Caki2 (cell line): ENCODE measurements at places on chromosomes 7 and 10.

GRCh38 chr10:10007957-10008356 is 1009.7 kb upstream of the CELF2 start:
- no peak for DNase-seq

- DNase-seq: no peak
Measured at GRCh38 chr7:20661884-20662283, 46.4 kb downstream of the ABCB5 start.

- DNase-seq: no peak
Measured at GRCh38 chr7:125033506-125033905, 103.9 kb upstream of the POT1 start.

DNA sequence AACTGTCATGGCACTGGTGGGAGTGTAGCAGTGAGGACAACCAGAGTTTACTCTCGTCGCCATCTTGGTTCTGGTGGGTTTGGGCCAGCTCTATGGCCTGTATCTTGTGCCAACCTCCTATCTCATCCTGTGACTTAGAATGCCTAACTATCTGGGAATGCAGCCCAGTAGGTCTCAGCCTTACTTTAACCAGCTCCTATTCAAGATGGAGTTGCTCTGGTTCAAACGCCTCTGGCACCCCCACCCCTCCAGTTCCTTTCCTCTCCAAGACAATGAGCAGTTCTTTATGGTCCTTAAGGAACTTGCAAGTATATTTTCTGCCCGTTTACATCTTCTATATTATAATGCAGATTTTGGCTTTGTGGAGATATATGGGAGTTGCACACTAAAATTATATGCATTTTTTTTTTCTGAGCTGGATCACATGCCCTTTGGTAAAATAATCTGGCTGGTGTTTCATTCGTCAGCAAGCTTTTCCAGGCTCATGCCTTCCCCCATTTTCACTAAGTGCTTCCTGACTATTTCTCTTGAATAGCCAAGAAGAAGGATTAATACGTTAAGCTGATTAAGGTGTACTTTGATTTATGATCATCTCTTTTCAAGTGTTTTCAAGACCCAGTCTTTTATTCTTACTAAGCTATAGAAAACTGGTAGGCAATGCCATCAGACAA is 11.2 kb upstream of the WIPF3 start:
- no peak for DNase-seq

DNA sequence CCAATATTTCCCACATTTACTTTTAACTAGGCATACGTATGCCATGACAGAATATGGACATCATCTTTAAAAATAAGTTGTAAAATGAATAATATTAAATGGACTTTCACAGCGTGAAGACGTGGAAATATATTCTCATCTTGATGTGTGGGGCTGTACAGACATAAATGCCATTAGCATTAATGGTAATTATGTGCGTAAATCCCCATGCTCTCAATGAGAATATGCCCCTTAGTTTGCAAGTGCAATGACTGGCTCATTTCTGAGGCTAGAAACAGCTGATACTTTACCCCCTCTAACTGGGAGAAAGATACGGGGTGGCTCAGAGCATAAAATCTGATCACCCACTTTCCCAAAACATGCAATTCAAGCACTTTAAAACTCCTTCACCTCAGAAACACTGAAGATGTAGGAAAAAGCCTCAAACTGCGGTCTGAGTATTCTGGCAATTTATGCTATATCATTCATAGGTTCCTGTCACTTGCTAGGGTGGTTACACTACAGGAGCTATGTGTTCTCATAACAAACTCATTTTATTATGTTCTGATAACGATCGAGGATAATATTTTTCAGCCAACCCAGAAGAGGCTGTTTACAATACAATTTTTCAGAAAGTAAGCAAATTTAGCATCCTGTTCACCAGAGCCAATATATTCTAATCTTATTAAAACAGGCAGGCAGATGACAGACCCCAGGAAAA is 211.8 kb downstream of the SKAP2 start:
- DNase-seq: no peak

GRCh38 chr10:104614245-104614831 is 26.8 kb upstream of the SORCS3 start:
- no peak for DNase-seq

GRCh38 chr7:16657656-16658279 is 11.8 kb downstream of the BZW2 start:
- no peak for DNase-seq

GRCh38 chr7:47693216-47693615 is 111.3 kb upstream of the TNS3 start:
- DNase-seq: no peak

GRCh38 chr7:135490783-135491182 is 19.1 kb downstream of the CNOT4 start:
- DNase-seq: peak; percentile 19

DNA sequence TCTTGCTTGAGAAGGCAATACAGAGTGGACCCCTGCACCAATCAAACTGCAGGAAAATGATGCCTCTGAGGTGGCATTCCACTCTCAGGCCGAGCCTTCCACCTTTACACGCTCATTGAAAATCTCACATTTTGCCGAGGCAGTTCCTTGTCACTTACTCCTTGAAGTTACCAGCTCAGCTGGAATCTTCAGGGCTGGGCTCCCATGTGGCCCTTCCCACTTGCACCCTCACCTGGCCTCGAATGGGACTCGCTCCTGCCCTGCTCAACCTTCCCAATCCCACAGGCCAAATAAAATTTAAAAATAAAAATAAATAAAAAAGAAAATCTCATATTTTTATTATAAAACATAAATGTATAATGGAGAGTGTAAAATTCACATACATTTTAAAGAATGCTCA is 790.7 kb upstream of the COBL start:
- no peak for DNase-seq

DNA sequence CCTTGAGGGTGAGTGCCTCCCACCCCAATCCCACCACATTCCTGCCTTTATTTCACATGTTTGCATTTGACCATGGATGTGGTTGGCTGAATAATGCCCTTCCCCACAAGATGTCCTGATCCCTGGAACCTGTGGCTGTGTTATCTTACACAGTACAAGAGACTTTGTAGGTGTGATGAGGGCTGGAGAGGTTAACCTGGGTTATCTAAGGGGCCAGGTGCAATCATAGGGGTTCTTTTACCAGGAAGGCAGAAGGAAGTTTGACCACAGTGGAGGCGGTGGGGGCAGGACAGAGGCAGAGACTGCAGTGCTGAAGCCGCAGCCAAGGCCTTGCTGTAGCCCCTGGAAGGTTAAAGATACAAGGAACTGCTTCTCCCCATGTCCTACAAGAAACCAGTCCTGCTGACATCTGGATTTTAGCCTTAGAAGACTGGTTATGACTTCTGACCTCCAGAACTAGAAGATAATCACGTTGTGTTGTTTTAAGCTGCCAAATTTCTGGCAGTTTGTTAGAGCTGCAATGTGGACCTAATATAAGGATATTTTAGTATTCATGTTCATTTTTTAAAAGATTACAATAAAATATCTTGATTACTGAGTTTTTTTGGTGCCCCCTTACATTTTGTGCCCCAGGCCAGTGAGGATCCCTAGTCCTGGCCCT is 136.6 kb downstream of the ARHGAP22 start:
- DNase-seq: no peak

GRCh38 chr7:126450269-126450671 is 802.5 kb downstream of the GRM8 start:
- DNase-seq: no peak

- DNase-seq: no peak
Measured at GRCh38 chr7:83117466-83117865, 45.2 kb downstream of the PCLO start.

DNA sequence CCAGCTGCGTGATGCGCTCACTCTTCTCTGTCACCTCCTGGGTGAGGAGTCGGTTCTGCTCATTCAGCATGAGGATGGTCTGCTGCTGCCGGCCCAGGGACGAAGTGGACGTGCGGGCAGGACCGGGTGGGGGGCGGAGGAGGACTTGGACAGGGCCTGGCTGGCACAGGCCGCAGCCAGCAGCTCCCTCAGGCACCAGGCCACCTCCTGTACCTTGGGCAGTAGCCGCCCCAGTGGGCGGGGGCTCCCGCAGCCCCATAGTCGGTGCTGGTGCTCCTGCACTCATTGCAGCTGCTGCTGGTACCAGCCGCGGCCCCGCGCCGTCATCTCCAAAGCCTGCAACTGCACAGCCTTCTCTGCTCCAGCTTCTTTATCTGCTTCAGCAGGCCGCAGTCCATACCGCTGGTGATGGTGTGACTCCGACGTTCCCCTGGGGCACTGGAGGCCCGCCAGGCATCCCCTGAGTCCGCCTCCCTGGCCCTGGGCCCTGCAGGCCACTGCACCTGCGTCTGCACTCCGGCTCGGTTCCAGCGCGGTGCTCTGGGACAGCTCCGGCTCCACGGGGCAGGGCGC is 884.9 kb upstream of the ZNF722 start:
- DNase-seq: no peak

GRCh38 chr7:39560408-39560807 is 5.8 kb upstream of the YAE1 start:
- DNase-seq: no peak

DNA sequence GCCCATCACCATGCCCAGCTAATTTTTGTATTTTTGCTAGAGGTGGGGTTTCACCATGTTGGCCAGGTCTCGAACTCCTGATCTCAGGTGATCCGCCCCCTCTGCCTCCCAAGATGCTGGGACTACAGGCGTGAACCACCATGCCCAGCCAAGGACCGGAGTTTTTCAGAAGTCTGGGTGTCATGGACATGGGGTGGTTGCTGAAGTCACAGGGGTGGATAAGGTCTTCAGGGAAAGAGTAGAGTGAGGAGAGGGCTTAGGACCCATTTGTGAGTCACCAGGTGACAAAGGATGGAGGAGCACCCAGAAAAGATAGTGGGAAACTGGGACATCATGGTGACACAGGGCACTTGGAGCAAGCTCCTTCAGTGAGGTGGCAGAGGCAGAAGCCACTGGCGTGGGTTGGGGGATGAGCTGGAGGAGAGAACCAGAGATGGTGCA is 2.8 kb upstream of the GPRIN2 start:
- DNase-seq: no peak

- DNase-seq: no peak
Measured at GRCh38 chr7:137996871-137997270, 5.0 kb downstream of the CREB3L2 start.

DNA sequence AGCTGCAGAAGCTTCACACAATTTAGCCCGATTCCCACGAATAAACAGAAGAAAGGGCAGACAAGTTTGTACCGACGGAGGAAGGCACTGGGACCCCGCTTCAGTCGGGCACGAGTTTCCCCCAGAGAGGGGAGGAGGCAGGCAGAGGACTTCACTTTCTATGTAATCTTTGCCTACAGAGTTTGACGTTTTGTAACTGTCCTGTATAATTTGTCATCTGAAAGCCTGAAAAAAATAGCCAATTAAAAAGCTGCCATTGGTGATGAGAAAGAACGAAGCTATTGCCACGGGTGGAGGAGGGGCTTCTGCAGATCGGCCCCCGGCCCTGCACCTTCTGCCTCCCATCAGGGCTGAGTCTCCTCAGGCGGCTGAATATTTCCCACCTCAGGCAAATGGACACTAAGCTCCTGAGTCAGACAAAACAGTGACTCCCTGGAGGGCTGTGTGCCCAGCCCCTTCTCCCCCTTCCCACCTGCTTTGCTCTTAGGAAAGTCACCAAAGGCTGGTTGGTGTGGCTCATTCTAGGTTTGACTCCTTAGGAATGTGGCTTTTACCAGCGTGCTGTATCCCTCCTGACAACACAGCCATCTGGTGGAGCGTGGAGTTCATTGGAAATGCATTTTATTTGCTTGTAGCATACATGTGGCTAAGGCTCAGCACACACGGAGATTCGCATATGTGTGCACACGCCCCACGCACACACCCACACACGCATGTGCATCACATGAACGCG is 117.4 kb downstream of the VIPR2 start:
- DNase-seq: no peak

- no peak for DNase-seq
Measured at GRCh38 chr7:121274467-121274866, 54.3 kb upstream of the WNT16 start.

- no peak for DNase-seq
Measured at GRCh38 chr10:7378602-7379403, 32.0 kb downstream of the SFMBT2 start.

GRCh38 chr10:124663766-124664360 is 80.3 kb downstream of the FAM53B start:
- no peak for DNase-seq
